GM23248 (cell line): ENCODE measurements at places on chromosomes 3 and 15.

GRCh38 chr3:29349049-29349448 is 68.2 kb downstream of the RBMS3 start:
- DNase-seq: no peak

DNA sequence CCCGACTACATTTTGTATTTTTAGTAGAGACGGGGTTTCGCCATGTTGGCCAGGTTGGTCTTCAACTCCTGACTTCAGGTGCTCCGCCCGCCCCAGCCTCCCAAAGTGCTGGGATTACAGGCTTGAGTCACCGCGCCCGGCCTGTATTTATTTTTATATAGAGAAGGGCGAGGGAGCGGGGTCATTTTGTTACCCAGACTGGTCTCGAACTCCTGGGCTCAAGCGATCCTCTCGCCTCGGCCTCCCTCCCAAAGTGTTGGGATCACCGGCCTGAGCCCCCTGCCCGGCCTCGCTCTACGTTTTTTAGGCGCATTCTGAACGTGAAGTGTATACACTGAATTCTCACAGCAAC is 514 bp upstream of the PPP4R2 start:
- DNase-seq: no peak

DNA sequence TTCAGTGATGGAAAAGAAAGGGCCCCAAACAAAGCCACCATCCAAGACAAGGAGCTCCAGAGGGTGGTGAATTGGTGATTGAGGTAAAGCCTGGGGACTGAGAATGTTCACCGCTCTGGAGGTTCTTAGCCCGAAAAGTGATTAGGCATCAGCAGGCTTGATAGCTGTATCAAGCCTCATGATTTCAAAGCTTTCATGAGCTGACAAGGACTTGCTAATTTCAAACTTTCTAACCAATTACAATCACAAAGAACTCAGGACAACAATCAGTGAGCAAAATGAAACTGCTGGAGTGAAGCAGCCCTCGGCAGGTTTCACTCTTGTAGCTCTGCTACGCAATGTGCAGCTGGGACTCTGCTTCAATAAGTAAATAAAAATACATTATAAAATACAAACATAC is 391.3 kb downstream of the TIGIT start:
- DNase-seq: peak; percentile 32

GRCh38 chr3:95228416-95228815 is 1165.6 kb downstream of the NSUN3 start:
- DNase-seq: no peak

- DNase-seq: no peak
These were observed 38.4 kb downstream of the CFAP100 start for GRCh38 chr3:126433105-126433430.

DNA sequence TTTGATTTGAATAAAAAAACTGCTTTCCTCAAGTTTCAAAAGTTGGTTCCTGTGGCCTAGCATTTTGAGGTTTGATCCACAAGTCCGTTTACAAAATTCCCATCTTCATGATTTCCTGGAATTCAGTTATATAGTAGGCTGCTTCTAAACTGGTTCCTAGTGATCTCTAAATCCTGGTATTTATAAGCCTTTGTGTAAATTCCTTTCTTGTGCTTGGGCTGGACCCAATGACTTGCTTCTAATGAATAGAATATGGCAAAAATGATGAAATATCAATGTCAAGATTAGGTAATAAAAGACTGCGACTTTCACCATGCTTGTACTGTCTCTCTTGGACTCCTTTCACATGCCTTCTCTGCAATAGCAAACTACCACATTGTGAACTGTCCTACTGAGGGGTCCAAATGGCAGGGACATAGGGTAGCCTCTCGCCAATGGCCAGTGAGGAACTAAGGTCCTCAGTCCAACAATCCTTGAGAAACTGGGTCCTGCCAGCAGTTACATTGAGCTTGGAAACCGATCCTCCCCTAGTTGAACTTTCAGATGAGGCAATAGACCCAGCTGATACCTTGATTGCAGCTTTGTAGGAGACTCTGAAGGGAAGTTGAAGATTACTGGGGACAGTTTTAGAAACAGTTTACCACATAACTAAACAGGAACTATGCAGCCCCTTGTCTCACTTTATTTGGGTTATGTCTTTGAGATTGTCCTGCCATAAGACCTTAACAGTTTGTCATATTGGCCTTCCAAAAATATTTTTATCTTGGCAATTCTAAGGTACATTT is 303.9 kb upstream of the TBC1D5 start:
- peak; percentile 28 for DNase-seq

DNA sequence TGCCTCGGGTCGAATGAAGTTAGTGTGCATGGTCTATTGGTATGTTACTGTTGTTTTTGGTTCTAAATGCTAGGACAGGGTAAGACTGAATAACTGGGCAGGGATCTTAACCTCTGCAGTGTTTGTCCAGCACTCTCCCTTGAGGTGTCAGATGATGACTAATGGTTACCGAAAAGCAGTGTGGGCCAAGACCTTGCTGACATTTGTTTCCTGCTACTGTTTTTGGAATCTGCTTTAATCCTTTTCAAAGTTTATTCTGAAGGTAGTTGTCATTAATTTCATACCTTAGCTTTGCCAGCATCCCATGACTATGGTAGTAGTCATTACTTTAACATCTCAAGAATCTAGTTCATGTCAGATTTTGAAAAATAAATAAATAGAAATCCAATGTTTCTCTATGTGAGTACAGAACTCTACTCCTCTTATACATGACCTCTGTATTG is 117.0 kb downstream of the P3H2 start:
- peak; percentile 75 for DNase-seq

DNA sequence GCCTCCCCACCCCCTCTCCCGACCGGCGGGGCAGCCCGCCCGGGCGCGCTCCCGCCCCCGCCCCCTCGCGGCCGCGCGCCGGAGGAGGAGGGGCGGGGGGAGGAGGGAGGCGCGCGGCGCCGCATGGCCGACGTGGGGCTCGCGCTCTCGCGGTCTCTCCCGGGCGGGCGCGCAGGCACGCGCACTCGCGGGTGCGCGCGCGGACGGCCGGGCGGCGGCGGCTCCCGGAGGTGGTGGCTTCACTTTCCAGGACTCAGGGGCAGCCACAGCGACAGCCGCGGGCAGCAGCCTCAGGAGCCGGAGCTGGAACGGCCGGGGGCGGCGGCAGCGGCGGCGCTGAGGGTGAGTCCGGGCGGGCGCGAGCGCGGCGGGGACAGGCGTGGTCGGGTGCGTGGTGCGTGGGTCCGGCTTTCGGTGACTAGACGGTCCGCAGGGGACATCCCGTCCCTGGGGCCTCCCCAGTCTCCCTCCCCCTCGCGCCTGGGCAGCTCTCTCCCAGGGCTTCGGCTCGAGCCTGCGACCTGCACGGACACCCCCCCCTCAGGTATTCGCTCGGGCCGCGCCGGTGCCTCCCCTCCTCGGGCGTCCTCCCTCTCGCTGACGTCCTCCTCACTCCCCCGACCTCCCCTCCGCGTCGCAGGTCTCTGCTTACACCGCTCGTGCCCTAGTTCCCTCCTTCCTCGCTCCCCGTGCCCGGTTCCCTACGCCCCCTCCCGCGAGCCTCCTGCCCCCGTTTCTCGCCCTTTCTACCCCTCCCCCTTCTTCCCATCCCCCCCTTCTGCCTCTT is at the start of gene UBE2E2:
Gene UBE2E2 (plus strand): TSS at position 407 of the 787 bp plus-strand sequence.
- DNase-seq: peak; percentile 87

DNA sequence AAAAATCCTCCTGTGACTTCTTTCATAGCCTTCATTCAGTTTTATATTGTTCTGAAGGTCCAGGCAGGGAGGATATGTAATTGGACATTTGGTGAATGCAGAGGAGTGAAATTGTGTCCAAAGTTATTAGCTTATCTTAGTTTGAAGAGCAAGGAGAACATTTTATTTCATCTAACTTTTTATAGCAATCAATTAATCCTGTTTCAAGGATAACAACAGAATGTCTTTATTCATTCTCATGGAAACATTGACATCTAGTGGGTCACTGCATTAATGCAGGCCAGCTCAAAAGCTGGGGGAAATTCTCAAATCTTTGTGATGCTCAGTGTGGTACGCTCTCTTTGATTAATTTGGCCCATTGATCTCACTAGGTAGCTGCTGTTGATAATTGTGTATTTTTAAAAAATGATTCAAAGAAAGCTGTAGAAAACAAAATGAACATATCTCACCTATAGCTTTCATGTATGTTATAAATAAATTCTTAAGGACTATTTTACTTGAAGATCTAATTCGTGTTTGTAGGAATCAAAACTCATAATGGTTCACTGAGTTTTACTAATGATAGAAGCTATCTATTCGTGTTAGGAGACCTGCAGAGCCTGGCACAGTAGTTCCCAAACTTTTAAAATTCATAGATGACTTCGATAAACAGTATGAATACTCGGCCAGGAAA is 150.8 kb upstream of the KCNMB2 start:
- DNase-seq: peak; percentile 69

GRCh38 chr15:63992300-63992699 is 54.0 kb downstream of the DAPK2 start:
- DNase-seq: no peak

DNA sequence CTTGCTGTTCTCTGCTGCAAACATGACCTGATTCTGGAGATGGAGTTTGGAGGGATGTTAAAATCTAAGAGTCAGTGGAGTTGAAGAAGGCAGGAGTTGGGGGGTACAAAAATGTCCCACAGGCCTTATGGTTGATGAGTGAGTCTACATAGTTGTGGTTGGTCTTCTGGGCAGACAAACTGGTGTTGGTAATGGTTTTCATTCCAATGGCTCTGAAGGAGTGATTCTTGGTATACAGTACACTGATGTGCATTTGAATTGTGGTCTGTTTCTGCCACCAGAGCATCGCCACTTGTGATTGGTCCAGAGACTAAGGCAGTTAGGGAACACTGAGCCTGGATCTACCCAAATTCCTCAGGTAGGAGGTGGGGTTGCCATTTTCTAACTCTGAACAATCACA is 514.1 kb upstream of the CFAP20DC start:
- DNase-seq: peak; percentile 57

DNA sequence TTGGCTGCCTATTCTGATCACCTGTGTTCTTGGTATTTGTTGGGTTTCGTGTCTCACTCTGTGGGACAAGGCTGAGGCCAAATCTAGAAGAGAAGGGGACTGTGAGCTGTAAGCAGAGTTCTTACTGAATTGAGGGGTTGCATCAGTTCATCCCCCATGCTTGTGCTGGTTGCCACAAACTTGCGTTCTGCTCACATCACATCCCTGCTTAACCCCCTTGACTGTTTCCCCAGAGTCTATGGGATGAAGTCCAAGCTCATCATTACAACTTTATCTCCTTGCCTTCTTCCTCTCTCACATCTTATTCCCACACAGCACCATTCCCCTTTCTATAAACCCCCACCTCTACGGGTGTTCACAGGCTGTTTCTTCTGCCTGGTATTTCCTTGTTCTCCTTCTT is 143.8 kb upstream of the ABHD17C start:
- no peak for DNase-seq

DNA sequence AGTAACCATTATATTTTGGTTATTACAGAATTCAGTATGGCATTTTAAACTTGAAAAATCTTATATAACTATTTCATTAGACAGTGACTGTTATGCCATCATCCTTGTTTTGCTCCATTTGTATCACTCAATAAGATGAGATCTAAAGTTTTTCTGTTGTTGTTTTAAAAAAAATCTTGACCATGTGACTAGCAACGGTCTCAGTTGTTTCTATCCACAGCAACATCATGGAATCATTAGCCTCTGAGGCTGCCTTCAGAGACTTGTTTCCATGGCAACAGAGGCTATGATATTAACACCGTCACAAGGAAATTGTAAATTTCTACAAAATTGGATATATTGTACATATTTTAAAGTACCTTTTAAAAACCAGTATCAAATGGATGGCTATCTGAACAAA is 129.8 kb downstream of the DLG1 start:
- DNase-seq: peak; percentile 85

- DNase-seq: no peak
These were observed 37.5 kb upstream of the IQSEC1 start for GRCh38 chr3:13110678-13111116.

- peak; percentile 90 for DNase-seq
These were observed 92.0 kb downstream of the ALCAM start for GRCh38 chr3:105458518-105459215.

- DNase-seq: peak; percentile 11
These were observed 54.7 kb downstream of the CRYGS start for GRCh38 chr3:186489507-186489906.

DNA sequence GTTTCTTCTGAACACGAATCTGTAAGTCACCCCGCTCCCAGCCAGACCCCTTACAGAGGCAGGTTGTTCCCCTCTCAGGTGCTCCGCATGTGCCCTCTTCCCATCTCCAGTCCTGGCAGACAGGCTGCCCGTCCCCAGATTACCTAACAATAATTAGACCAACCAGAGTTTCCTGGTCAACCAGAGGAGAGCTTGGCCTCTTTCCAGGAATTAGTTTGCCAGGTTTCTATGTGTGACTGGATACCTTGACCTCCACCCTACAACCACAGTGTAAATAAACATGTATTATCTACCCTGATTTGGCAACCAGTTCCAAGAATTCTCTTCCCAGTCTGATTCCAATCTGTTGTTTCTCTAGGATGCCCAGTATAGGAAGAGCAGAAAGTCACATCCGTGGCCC is 178.0 kb upstream of the UMPS start:
- DNase-seq: no peak

- no peak for DNase-seq
These were observed 231.9 kb downstream of the DTWD1 start for GRCh38 chr15:49852756-49853155.

- no peak for DNase-seq
These were observed 178.8 kb downstream of the CNTN3 start for GRCh38 chr3:74435631-74436030.

DNA sequence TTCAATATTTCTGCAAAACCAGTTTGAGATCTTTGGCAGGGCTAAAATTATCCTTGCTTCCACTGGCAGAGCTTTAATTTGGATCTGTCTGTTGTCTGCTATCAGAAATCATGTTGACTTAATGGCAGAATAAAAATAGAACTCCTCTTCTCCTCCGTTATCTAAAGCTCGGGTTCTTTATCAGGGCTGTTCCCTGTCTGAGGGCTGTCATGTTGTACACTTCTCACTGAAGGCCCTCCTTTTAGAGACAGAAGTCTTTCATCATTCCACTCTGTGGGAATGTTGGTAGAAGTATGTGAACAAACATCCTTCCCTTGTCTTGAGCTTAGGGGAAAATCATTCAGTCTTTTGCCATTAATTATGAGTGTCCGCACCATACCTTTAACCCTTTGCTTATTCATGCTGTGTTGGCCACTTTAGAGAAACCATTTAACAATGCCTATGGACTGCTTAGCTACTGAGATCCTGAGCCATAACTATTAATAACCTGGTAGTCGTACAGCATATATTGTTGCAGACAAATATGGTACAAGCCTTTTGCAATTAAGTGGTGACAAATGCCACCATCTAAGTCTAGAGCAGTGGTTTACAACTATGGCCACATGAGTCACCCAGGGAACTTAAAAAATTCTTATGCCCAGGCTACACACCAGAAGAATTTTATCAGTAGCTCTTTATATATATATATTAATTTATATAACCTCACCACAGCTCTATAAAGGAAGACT is 226.0 kb upstream of the TPM1 start:
- DNase-seq: no peak

DNA sequence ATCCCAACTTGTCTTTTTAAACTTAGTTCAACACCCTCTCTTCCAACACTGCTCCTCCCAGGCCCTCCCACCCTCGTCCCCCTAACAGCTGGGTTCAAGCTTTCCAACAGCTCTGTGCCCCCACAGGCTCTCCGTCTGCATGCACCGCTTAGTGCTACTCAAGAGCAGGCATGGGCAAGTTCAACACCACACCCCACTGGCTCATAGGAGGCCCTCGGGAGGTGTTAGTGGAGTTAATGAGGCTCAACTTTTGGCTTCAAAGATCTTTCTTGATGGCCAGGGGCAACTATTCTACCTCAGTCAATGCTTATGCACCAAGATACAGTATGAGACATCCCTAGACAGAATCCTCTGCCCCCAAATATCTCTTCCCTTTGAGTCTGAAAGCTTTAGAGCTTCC is 114.4 kb downstream of the ANP32A start:
- DNase-seq: no peak

GRCh38 chr15:99432271-99433025 is 133.3 kb upstream of the MEF2A start:
- no peak for DNase-seq
